T-helper 17 cell (primary cell): ENCODE measurements at places on chromosomes 5 and 9. TPM values are rescaled to one million over a fixed set of nuclear protein-coding genes. Genes with fewer than 3 reads are reported as not detected.

DNA sequence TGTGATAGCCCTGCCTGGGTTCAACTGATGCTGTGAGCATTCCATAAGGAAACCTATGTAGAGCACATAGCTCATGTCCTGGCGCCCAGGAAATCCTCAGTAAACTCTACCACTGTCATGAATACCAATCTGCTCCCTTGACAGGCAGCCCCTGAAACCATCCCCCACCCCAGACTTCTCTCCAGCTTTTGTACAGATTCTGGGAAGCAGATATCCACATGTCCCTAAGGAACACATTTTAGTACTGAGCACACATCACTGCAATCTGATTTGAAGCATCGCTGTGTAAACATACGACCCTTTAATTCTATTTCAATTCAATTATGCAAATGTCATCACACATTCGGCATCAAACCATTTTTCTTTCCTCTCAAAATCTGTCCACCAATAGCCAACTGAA lies 89.5 kb upstream of the FSTL4 start:
- no peak for DNase-seq
- H3K36me3 ChIP-seq, result no peaks in the 10 kb centered on the region
- H3K27me3 ChIP-seq, result peaks cover 13% of the 10 kb centered on the region
- no peak overlapping the region for H3K4me3 ChIP-seq
- H3K4me1 ChIP-seq, result no peaks in the 10 kb centered on the region

Gene GALNT12
- 10.2 TPM for total RNA-seq

DNA sequence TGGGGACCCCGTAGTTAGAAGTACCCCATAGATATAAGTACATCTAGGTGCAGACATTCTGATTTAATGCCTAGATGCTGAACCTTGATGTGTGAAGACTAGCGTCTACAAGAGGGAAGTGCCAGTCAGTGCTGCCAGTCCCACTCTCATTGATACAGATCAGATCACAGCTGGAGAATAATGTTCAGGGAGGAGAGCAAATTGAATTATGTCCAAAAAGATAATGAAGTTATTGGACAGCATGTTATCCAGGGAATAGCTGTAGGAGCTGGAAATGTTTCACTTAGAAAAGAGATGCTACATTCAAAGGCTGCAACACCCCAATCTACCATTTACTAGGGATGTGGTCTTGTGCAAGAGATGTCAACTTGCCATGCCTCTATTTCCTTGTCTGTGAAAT lies 15.9 kb upstream of the RNF183 start:
- peaks cover 16% of the 10 kb centered on the region for H3K27me3 ChIP-seq
- no peak overlapping the region for H3K4me3 ChIP-seq
- no peak for DNase-seq

Gene NR5A1
- not detected for total RNA-seq

Gene PCDHB12
- not detected for total RNA-seq

Gene KCNV2
- not detected for total RNA-seq

DNA sequence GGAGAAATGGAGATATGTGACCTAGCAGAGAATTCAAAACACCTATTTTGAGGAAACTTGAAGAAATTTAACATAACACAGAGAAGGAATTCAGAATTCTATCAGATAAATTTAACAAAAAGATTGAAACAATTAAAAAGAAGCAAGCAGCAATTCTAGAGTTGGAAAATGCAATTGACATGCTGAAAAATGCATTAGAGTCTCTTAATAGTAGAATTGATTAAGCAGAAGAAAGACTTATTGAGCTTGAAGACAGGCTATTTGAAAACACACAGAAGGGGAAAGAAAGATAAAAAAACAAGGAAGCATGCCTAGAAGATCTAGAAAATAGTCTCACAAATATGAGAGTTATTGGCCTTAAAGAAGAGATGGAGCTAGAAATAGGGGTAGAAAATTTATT lies 87.8 kb upstream of the SLC1A1 start:
- peaks cover 12% of the 10 kb centered on the region for H3K27me3 ChIP-seq
- no peak for DNase-seq
- no peak overlapping the region for H3K4me3 ChIP-seq

DNA sequence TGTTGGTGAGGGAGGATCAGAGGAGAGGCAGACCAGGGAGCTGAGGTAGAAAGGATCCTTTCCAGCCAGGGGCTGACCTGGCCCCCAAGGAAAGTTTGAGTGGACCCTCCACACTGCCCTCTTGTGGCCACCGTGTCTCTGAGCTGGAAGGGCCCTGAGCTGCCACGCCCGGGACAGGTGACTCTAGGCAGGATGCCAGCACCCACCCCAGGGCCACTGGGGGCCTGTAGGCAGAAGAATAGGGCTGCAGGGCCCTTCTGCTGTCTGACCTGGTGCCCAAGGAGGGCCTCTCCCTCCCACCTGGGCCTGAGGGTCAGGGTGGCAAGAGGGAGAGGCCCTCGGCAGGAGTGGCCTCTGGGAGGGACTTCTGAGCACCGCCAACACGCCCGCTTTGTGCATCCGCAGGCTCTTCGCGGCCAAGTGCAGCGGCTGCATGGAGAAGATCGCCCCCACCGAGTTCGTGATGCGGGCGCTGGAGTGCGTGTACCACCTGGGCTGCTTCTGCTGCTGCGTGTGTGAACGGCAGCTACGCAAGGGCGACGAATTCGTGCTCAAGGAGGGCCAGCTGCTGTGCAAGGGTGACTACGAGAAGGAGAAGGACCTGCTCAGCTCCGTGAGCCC lies 76.8 kb downstream of the LMX1B start:
- H3K27ac ChIP-seq, result no peak overlapping the region
- H3K36me3 ChIP-seq, result peaks cover 3% of the 10 kb centered on the region
- H3K4me3 ChIP-seq, result no peak overlapping the region
- H3K4me1 ChIP-seq, result peaks cover 8% of the 10 kb centered on the region
- DNase-seq, result peak; percentile 46

DNA sequence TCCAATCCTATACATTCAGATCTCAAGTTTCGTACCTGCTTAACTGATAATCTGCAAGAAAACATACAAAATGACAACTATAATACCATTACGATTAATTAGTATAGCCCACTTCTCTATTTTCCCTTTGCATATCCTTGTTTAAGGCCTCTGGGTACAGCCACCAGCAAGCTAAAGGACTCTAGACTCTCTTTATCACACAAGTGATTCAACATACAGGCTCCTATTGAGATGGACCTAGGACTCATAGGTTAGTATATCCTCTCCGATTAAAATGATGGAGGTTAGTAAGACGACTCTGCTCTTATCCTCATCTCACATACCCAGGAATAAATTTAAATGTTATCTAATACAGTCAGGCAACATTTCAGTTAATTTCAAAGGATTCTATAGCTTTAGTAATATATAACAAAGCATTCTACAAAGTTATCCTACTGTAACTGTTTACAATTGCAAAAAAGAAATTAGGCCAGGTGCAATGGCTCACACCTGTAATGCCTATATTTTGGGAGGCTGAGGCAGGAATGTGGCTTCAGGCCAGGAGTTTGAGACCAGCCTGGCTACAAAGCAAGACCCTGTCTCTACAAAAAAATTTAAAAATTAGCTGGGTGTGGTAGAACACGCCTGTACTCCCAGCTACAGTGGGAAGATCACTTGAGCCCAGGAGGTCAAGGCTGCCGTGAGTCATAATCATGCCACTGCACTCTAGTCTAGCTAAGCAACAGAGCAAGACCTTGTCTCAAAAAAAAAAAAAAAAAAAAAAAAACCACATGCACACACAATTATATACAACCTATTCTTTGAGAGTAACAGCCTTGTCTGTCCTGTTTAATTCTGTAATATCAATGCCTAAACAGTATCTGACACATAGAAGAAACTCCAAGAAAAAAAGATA lies 15.4 kb downstream of the HAUS6 start:
- DNase-seq, result no peak
- H3K4me1 ChIP-seq, result no peaks in the 10 kb centered on the region
- H3K36me3 ChIP-seq, result peaks cover 2% of the 10 kb centered on the region
- no peaks in the 10 kb centered on the region for H3K27me3 ChIP-seq

DNA sequence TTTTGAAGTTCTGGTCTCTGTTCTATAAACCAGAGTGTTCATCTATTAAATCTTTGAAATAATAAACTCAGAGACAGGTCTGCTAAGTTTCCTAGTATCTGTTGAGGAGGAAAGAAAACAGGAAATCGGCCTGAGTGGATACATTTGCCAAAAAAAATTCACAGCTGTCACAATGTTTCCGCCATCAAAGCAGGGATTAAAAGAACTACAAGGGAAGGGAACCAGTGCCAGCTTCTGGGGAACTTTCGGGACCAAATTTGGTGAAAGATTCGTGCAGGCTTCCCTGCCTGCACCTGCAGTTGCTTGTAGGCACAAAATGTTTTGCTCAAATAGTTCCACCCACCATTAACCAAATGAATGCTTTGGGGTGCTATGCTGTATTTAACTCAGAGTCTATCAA lies 267.5 kb downstream of the MSX2 start:
- H3K36me3 ChIP-seq, result no peaks in the 10 kb centered on the region
- H3K27ac ChIP-seq, result no peak overlapping the region
- no peaks in the 10 kb centered on the region for H3K27me3 ChIP-seq
- H3K4me3 ChIP-seq, result no peak overlapping the region
- H3K4me1 ChIP-seq, result no peaks in the 10 kb centered on the region

- no peak overlapping the region for H3K27ac ChIP-seq
- H3K36me3 ChIP-seq, result peaks cover 2% of the 10 kb centered on the region
- no peak overlapping the region for H3K4me3 ChIP-seq
- H3K4me1 ChIP-seq, result peaks cover 4% of the 10 kb centered on the region
- peak; percentile 77 for DNase-seq
- peaks cover 45% of the 10 kb centered on the region for H3K27me3 ChIP-seq
Observed at GRCh38 chr9:32579706-32580331, 6.9 kb upstream of the NDUFB6 start.

DNA sequence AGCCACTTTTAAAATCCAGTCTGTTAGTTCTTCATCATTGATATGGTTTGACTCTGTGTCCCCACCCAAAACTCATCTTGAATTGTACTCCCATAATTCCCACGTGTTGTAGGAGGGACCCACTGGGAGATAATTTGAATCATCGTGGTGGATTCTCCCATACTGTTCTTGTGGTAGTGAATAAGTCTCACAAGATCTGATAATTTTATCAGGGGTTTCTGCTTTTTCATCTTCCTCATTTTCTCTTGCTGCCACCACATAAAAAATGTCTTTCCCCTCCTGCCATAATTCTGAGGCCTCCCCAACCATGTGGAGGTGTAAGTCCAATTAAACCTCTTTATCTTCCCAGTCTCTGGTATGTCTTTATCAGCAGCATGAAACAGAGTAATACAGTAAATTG lies 26.9 kb upstream of the SH3TC2 start:
- H3K4me3 ChIP-seq, result no peak overlapping the region
- H3K4me1 ChIP-seq, result no peaks in the 10 kb centered on the region
- H3K27me3 ChIP-seq, result peaks cover 5% of the 10 kb centered on the region
- H3K36me3 ChIP-seq, result peaks cover 2% of the 10 kb centered on the region
- DNase-seq, result no peak
- H3K27ac ChIP-seq, result no peak overlapping the region
